ENCODE measurements at places on chromosomes 4 and X. TPM values are rescaled to one million over a fixed set of nuclear protein-coding genes. Genes with fewer than 3 reads are reported as not detected.
A peak's percentile ranks its signal among the peaks of the same experiment; 100 is the strongest.

GRCh38 chr4:47485047-47485692 is at the start of gene ATP10D:
ATP10D (plus strand) TSS chr4:47485275; CDS start chr4:47512541, 27,266 bp downstream.
- peak within 1 kb of the TSS; percentile 99 for H3K4me3 ChIP-seq
- peaks cover 18% of the 10 kb centered on the region for H3K4me1 ChIP-seq
- peak within 1 kb of the TSS; percentile 90 for H3K27ac ChIP-seq
- H3K36me3 ChIP-seq = no peaks in the 10 kb centered on the region

Gene TMPRSS11D
- not detected for total RNA-seq

Gene BMX
- not detected for total RNA-seq

Gene CYLC1
- total RNA-seq = not detected

GRCh38 chr4:13544606-13545393 is 492 bp upstream of the NKX3-2 start:
- peaks cover 91% of the 10 kb centered on the region for H3K27me3 ChIP-seq
- H3K4me3 ChIP-seq = peak overlapping the region; percentile 80
- H3K27ac ChIP-seq = peak overlapping the region; percentile 76
- H3K36me3 ChIP-seq = peaks cover 8% of the 10 kb centered on the region
- peak; percentile 68 for DNase-seq
- peaks cover 41% of the 10 kb centered on the region for H3K4me1 ChIP-seq

DNA sequence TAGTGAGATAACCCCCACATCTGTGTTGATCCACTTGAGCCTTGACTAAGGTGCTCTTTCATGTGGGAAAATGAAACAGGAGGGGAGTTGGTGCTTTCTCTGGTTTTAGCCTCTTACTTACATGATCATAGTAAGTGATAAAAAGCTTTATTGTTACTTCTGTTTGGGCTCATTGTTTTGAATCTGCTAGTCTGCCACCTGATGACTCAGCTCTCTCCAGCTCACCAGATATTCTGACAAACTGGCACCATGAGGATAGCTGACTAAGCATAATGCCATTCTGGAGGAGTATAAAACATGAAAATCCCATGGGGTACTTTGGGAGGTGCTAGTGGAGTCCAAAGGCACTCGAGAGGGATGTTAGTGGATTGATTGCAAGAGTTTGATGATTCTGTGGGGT is 824.0 kb downstream of the RAPGEF2 start:
- H3K36me3 ChIP-seq = no peaks in the 10 kb centered on the region
- H3K27ac ChIP-seq = no peak overlapping the region
- no peak overlapping the region for H3K4me3 ChIP-seq

Gene CORIN
- total RNA-seq = not detected

Gene KCNIP4
- not detected for total RNA-seq

GRCh38 chr4:173169428-173170181 is 994 bp downstream of the GALNT7 start:
- peak; percentile 69 for DNase-seq
- H3K27me3 ChIP-seq = no peaks in the 10 kb centered on the region
- peak overlapping the region; percentile 72 for H3K27ac ChIP-seq
- H3K4me1 ChIP-seq = peaks cover 46% of the 10 kb centered on the region
